Activated naive CD4-positive, alpha-beta T cell treated with anti-CD3 and anti-CD28 coated beads, Interleukin-2, amount 10 ng/mL, durations not matched to agents 7 days and 5 days (primary cell): ENCODE measurements at places on chromosomes 13 and 19.

GRCh38 chr13:75482070-75482819 lies at the start of gene TBC1D4:
Gene TBC1D4, minus strand, starts transcription at chr13:75482169. Its CDS starts 402 bp downstream, at chr13:75481767.
- no peaks in the 10 kb centered on the region for H3K36me3 ChIP-seq
- H3K4me3 ChIP-seq = peak within 1 kb of the TSS; percentile 97
- DNase-seq = peak; percentile 71
- no peak within 1 kb of the TSS for H3K27ac ChIP-seq
- peaks cover 73% of the 10 kb centered on the region for H3K27me3 ChIP-seq

- no peak within 1 kb of the TSS for H3K27ac ChIP-seq
- H3K4me3 ChIP-seq = peak within 1 kb of the TSS; percentile 70
- H3K27me3 ChIP-seq = peaks cover 94% of the 10 kb centered on the region
- H3K4me1 ChIP-seq = peaks cover 22% of the 10 kb centered on the region
- peak; percentile 57 for DNase-seq
- H3K36me3 ChIP-seq = peaks cover 5% of the 10 kb centered on the region
Observed at GRCh38 chr19:46495786-46496099, at the start of gene PNMA8B. Gene PNMA8B, minus strand, starts transcription at chr19:46495867. Its CDS starts 402 bp downstream, at chr19:46495465.

- no peaks in the 10 kb centered on the region for H3K36me3 ChIP-seq
- no peaks in the 10 kb centered on the region for H3K27me3 ChIP-seq
- no peak for DNase-seq
- no peak overlapping the region for H3K27ac ChIP-seq
- no peaks in the 10 kb centered on the region for H3K4me1 ChIP-seq
Observed at GRCh38 chr19:28999724-29000433, 213.1 kb downstream of the UQCRFS1 start.

DNA sequence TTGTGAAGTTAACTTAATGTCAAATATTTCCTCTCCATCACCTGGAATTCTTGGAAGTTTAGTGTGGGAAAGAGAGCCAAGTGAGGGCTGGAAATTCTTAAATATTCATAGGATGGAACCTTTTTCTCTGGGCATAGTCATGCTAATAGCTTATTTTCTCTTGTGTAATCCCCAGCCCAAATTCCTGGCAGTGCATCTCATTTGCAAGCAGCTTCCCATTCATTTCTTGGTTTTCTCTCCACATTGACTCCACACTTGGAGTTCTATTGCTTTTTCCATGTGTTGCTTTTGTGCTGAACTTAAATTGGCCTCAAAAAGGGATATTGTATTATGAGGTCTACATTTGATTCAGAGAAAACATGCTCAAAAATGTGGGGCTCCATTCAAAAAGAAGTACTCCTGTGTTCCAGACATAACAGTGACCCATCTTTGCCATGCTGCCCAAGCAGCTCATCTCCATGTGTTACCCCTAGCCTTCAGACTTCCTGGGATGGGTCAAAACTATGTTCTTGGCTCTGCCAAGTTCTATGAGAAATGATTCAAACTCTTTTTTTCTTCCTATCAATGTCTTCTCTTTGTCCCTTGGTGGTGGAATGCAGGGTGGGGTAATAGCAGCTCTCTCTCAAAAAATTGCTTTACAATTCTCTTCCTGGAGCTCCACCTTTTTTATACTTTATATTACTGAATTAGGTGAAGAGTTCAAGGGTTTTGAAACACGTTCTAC lies 2471.5 kb downstream of the PCDH9 start:
- no peak overlapping the region for H3K4me3 ChIP-seq
- no peaks in the 10 kb centered on the region for H3K27me3 ChIP-seq
- no peak overlapping the region for H3K27ac ChIP-seq
- DNase-seq = no peak
- H3K36me3 ChIP-seq = no peaks in the 10 kb centered on the region

DNA sequence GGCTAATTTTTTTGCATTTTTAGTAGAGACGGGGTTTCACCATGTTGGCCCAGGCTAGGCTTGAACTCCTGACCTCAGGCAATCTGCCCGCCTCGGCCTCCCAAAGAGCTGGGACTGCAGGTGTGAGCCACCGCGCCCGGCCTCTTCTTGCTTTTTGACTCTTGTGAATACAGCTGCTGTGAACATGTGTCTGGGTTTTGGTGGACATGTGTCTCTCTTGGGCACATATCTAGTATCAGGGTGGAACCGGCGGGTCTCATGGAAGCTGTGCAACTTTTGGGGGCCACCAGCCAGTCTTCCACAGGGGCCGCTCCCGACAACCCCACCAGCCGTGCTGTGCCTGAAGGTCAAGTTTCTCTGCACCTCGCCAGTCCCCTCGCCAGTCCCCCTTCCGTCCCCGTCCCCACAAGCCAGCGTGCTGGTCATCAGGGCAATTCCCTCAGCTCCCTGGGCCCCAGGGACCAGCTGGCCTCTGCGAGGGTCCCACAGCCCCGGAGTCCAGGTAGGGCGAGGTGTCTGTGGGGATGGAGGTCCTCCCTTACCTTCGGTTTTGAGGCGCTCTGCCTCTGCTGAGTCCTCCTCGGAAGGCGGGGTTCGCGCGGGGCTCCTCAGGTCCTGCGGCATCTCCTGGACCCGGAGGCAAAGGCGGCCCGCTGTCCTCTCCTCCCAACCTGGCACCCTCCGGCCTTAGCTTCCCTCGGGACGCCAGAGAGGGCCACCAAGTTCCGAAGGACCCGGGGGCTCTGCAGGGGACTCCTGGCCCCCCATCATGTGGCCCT lies 16.3 kb downstream of the SGTA start:
- peaks cover 9% of the 10 kb centered on the region for H3K36me3 ChIP-seq
- H3K27ac ChIP-seq = no peak overlapping the region
- DNase-seq = no peak
- no peak overlapping the region for H3K4me3 ChIP-seq
